ENCODE measurements at places on chromosomes 4 and X.

GRCh38 chr4:81508411-81509185 is 36.9 kb upstream of the RASGEF1B start:
- no peak for DNase-seq

- no peak for DNase-seq
These were observed 47.7 kb downstream of the SOD3 start for GRCh38 chr4:24843096-24843495.

GRCh38 chr4:143382596-143382995 is 45.9 kb downstream of the GAB1 start:
- DNase-seq: no peak

- no peak for DNase-seq
These were observed 56.2 kb upstream of the ADRA2C start for GRCh38 chr4:3709846-3710441.

- DNase-seq: peak; percentile 90
These were observed at the start of gene CDKL5 for GRCh38 chrX:18425199-18426003. Gene CDKL5, plus strand, starts transcription at chrX:18425608. Its CDS starts 81,489 bp downstream, at chrX:18507097.

DNA sequence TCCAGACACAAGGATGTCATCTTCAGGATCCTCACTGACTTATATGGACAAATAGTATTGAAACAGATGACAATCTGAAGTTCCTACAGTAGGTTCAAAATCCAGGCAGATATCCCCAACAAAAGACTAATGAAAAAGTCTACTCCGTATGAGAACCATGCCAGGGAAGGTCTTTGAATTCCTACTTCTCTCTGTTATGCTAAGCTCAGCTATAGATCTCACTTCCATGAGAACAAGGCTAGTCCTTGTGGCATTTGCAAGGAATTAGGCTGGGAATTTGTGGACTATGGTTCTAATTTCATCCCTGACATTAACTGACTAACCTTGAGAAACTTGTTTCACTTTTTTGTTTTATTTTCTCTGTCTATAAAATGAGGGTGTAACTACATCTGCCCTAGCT is 229.8 kb downstream of the IL1RAPL2 start:
- DNase-seq: no peak

- DNase-seq: no peak
These were observed 366.7 kb downstream of the PCDH7 start for GRCh38 chr4:31086756-31087330.

DNA sequence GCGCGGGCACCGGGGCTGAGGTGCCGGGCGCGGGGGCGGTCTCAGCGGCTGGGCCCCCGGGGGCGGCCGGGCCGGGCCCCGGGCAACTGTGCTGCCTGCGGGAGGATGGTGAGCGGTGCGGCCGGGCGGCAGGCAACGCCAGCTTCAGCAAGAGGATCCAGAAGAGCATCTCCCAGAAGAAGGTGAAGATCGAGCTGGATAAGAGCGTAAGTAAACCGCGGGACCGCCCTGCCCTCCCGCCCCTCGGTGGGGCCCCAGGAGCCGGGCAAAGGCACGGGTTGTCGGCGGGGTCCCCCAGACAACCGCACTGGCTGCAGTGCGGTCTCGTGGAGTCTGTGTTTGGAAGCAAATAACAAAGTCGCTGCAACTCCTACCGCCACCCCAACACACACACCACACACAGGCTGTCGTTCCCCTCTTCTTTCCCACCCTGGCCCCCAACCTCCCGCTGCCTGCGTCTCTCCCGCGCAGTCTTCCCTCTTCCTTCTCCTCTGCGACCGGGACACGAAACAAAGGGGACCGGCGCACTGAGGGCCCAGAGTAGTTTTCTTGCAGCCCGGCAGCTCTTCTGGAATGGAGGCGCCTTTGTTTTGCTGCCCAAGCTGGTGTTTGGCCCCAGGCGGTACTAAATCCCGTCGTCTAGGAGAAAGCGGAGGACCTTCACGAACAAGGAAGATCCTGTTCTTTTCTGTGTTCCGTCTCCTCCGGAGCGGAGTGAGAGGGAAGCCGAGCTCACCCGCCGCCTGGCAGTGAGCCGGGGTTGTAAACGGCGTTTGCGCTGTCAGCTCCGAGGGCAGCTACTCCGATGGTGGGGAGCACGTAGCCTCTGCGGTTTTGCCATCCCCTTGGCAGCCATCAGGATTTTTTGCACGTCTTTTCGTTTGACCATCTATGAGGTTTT is 788 bp downstream of the SAP30 start:
- DNase-seq: peak; percentile 8

GRCh38 chrX:9525511-9526248 is 60.8 kb downstream of the TBL1X start:
- no peak for DNase-seq

DNA sequence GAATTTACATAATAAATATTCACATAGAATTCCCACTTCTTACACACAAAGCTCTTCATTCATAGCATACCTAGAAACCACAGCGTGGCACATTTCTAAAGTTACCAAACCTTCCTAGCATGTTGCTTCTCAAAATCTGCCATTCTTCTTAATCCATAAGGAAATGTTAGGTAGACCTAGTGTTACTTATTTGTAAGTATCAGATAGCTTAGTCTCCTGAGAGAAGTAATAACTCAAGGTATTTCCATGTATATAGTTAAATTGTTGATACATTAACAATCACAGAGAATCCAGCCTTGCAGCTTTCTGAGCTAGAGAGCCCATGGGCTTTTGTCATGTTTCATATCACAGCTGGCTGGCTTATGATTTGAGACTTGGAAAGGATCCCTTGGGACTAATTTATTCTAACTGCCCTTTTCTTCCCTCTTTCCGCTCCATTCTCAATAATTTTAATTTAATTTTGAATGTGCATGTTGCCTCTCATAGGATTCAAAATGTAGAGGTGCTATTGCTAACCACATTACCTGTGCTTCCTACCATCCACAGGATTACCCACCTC is 17.6 kb downstream of the SH3RF1 start:
- no peak for DNase-seq

DNA sequence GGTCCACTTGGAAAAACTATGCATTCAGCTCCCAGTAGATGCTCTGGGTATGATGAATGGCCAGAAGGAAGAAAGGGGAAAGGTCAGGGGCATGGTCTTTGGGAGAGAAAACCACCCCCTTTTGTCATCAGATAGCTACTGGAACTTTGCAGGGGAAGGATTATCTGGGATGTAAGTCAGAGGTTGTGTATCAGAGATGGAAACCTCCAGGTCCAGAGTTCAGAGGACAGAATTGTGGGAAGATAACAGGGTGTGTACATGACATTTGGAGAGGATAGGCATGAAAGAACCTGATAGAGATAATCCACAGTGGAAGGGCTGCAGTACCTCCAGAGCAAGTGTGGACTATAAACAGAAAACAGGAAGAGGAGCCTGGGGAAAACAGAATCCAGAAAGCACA is 262.7 kb downstream of the SPRY1 start:
- no peak for DNase-seq

- DNase-seq: no peak
These were observed 1.5 kb downstream of the ADRA2C start for GRCh38 chr4:3767570-3768288.

Measured in stimulated activated CD8-positive, alpha-beta memory T cell treated with anti-CD3 and anti-CD28 coated beads, Interleukin-15, amount 100 ng/mL, for 48 hours (primary cell).